ENCODE measurements at places on chromosomes 1 and 21.

DNA sequence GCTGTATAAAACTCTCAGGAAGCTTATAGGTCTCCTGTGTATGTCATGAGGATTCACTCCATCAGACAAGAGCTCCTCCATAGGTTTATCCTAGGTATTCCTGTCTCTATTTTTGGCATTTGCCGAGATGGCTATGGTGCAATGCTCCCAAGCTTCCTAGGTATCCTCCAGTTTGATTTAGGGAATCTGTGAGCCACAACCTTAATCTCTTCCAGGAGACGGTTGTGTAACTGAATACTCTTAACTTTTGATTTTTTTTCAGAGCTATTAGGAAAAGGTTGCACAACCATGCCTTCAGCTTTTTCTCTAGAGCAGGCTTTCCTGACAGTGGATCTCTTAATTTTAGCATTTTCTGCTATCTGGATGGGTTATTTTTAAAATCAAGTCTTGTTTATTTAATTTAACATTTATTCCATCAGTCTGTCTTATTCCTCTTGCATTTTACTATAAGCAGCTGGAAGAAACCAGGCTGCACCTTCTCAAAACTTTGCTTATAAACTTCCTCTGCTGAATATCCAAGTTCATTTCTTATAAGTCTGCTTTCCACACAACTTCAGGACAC lies 69.4 kb upstream of the BACE2 start:
- no peak for DNase-seq

DNA sequence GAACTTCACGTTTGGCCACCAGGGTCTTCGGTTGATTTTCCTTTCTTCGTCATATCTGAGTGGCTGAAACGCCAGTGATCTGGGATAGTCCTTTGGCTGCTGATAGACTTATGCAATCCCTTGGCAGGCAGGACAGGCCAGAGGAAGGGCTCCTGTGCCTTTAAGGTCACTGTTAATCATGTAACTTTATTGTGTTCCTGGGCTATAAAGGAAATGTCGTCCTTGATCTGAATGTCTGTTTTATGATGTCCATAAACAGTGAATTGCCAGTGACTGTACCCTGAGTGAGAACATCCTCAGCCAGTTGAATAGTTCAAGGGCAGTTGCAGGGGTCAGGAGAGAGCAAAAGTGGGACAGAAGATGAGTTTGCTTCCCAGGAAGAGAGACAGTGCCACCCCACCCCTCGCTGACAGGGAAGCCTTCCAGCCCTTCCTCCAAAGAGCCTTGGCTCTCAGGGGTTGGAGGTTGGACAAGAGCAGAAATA lies 68.0 kb downstream of the PDE9A start:
- DNase-seq, result no peak

DNA sequence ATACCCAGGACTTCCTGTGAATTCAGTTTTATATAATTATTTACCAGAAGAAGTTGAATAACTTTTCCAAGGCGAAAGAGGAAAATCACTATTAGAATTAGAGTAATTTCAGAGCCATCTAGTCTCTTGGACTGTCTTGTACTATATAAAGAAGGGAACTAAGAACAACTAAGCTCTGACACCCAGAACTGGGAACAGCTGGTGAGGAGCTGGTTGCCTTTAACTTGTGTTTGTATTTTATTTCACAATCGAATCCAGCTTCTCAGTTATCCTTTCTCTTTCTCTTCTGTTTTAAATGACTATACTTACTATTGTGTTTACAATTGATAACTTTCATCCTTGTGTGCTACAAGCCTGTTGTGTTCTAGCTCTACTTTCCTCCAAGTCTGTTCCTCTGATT lies 8.4 kb downstream of the SNX27 start:
- DNase-seq, result peak; percentile 60

DNA sequence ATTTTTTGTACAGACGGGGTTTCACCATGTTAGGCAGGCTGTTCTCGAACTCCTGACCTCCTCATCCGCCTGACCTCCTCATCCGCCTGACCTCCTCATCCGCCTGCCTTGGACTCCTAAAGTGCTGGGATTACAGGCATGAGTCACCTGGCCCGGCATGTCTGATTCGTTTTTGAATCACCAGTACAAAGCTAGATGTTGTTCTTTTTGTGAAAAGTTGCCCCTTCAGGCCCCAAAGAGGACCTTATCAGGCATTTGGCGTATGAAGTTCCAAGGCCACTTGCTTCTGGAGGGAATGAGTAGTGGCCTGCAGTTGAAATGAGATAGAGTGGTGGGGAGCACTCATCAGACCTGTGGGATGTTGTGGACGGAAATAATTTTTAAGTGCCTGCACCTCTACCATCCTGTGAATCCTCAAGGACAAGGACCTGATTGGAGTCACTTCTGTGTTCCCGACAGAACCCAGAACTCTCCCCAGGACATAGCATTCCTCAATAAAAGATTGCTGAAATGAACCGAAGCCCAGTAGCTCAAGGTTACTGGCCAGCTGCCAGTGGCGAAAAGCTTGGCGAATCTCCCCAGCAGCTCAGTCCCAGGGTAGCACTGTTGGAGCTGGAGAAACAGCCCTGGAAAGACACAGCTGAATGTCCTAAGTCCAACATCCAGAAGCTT lies 50.1 kb downstream of the NDUFS5 start:
- DNase-seq, result peak; percentile 85

- no peak for DNase-seq
These were observed 6.9 kb upstream of the GALE start for GRCh38 chr1:23807453-23807852.

- DNase-seq, result no peak
These were observed 30.6 kb downstream of the GNAI3 start for GRCh38 chr1:109578947-109579443.

GRCh38 chr1:35962952-35963351 lies 32.0 kb downstream of the AGO3 start:
- no peak for DNase-seq

GRCh38 chr1:161952607-161953172 lies 71.0 kb downstream of the OLFML2B start:
- no peak for DNase-seq

DNA sequence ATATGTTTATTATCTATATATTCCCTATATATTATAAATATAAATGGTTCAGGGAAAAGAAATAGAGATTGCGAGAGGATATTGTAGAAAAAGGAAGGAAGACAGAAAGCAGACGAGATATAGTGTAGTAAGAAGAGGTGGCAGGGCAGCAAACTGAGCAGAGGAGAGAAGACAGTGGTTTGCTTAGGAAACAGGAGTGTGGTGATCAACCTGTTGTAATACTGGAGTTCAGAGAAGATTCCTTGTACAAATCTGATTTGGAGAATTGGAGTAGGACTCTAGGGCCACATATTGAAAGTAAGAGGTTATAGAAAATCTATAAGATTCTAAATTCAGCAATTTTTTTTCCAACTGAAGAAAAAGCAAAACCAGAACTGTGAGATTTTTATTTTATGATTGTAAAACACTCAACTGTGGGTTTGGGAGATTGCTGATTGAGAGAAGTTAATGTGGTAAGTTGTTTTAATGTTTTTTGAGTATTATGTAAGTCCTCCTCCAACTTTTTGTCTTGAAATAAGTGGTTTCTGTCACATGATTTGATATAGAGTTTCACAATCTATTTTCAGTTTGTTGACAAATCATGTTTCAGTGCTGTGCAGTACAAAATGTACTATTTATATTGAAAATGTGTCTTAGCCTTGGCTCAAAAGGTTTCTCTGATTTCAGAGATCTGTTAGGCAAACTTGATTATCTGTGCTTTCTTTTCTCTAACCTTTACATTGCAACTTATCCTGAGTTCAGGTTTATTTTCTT lies 9.6 kb upstream of the AMY2B start:
- DNase-seq, result peak; percentile 21

DNA sequence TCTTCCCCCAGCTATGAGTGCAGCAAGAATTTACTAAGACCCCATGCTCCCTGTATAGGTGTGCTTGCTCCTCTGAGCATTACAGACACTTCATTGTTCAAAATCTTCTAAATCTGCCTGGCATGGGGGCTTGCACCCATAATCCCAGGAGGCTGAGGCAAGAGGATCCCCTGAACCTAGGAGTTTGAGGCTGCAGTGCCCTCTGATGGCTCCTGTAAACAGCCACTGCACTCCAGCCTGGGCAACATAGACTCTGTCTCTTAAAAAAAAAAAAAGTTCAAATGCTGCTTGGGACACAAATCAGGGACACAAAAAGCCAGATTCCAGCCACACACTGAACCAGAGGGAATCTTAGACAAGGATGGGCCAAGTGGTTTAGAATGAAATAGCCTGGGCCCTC lies 3.4 kb upstream of the ACOT7 start:
- no peak for DNase-seq

- peak; percentile 97 for DNase-seq
These were observed 17.6 kb downstream of the GALNT2 start for GRCh38 chr1:230084408-230085177.

GRCh38 chr1:30264672-30265025 lies 458.7 kb downstream of the MATN1 start:
- no peak for DNase-seq

DNA sequence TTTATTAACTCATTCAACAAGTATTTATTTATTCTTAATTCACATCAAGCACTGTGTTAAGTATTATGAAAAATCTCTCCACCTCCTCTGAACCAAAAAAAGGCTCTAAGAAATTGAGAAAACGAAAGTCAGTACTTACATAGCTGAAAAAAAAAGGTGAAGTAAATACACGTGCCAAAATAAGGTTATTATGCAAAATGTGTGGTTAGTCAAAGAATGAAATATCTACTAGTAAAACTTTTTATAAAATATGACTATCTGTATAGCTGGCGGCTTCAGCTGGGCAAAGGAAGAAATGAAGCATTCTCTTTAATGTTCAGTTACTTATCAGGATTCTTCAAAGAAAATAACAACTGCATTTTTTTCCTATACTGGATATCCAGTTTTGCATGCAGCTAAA lies 35.5 kb upstream of the ASPM start:
- no peak for DNase-seq

DNA sequence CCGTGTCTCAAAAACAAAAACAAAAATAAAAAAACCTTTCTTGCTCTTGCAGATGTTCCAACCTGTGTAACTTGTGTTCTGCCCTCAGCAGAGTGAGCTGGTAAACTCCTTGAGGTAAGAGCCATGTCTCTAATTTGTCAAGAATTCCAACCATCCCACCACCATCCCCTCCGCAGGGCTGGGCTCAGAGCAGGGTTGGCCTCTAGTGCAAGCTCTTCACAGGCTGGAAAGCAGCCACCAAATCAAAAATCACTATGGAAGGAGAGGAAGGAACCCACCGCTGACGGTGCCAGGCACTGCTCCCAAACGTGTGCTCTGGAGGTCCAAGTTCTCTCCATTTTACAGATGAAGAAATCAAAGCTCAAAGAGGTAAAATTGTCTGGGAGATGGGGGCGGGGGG lies 9.4 kb downstream of the PLEKHA6 start:
- DNase-seq, result no peak

DNA sequence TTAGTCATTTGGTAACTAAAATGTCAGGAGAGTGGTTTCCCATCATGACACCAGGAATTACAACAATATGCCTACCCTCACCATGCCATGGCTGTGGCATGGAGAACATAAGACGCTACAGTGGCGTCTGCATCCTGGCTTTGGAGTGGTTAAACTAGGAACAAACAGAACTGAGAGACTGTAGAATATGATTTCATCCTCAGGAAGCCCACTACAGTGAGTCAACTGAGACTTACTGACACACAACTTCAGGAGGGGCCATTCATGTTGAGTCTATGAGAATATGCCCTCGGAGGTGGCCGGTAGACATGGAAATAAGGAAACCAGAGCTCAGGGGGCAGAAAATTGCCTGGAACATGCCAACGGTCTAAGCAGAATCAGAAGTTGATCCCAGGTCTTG lies 5.9 kb upstream of the BACE2 start:
- no peak for DNase-seq

- no peak for DNase-seq
These were observed 87.3 kb downstream of the PTPRU start for GRCh38 chr1:29323636-29324035.

DNA sequence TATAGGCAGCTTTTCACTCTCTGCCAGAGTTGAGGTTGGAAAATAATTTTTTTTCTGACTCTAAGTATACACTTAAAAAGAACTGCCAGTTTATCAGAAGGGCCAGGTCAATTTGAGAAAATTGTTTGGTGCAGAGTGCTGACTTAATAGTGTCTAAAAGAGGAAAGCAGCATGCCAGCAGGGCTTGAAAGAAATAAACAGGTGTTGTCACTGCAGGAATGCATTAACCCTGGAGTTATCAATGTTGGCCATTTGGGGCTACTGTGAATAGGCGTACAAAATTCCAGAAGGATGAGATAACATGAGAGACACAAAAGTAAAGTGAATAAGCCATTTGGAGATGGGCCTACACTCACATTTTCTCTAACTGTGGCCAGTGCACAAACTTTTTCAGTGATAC lies 220.6 kb upstream of the PLD5 start:
- DNase-seq, result no peak

DNA sequence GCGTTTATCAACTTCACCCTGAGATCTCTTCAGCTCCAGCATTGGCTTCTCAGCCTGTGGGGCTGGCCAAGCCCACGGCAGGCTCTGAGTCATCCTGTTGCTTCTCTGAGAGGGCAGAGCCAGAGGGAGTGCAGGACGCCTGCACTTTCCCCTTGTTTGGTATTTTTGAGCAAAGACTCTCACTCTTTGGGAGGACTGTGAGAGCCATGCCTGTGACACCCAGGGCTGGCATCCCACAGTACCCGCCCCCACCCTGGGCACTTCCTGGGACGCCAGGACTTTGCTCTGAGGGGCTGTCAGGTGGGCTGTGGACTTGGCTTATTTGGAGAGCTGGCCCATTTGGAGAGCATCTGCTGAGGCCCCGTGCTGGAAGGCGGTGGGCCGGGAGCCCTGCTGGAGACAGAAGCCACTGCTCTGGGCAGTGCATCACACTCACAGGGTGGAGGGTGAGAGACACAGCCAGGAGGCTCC lies 37.4 kb downstream of the VANGL1 start:
- peak; percentile 82 for DNase-seq

GRCh38 chr1:6801199-6801598 lies 15.9 kb downstream of the CAMTA1 start:
- no peak for DNase-seq

Data from HCEC 1CT (cell line).